ENCODE measurements at places on chromosomes 16 and 17. TPM values are rescaled to one million over a fixed set of nuclear protein-coding genes. Genes with fewer than 3 reads are reported as not detected.
A peak's percentile ranks its signal among the peaks of the same experiment; 100 is the strongest.

CBFA2T3 gene
- 17.5 TPM for polyA plus RNA-seq

SALL1 gene
- polyA plus RNA-seq = 72.0 TPM

DNA sequence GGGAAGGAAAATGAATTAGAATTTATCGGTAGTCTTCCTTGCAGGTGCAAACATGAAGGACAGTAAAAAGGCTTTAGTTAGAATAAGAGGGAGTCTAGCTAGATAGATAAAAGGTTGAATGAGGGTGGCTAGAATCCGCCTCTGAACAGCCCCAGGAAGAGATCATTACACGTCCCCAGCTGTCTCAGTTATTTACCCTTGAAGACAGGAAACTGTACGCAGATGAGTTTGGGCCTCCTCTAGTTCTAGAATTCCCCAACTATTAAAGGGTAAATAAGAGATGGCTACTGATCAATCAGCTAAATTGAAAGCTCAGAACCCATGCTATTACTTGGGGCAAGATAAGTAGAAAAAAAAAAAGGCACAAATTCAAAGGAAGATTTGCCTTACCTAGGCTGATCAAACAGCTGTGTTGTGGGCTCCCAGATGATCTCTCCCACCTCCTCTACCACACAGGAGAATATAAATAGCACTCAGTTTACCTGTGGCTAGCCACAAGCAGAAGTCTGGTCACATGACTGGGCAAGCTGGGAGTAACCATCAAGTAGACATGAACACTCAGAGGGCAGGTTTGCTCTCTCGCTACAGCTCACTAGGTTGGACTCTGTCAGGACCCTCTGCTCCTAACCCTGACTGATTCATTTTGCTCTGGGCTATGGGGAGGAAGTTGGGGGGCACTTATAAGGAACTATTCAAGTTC is 17.0 kb downstream of the FAM117A start:
- no peak for DNase-seq

DNA sequence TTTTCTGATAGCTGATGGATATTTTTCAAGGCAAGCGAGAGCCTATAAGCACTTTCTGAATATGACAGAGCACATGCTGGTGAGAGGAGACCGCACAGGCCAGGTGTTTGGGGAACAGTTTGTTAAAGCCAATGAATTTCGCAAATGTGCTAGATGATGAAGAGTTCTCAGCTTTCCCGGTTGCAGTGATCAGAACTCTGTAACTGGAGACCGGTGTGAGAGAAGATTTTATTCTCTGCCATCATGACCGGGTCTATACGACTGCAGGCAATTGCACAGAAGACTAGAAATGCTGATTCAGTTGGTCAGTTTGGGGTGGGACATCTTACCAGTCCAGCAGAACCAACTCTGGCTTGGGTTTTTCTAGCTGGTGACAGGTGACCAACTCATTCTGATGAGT is 25.4 kb downstream of the SMTNL2 start:
- DNase-seq = no peak

- DNase-seq = no peak
Measured at GRCh38 chr16:50643192-50643591, 37.9 kb downstream of the SNX20 start.

- DNase-seq = no peak
Measured at GRCh38 chr17:80397034-80397387, 18.0 kb upstream of the ENDOV start.

DNA sequence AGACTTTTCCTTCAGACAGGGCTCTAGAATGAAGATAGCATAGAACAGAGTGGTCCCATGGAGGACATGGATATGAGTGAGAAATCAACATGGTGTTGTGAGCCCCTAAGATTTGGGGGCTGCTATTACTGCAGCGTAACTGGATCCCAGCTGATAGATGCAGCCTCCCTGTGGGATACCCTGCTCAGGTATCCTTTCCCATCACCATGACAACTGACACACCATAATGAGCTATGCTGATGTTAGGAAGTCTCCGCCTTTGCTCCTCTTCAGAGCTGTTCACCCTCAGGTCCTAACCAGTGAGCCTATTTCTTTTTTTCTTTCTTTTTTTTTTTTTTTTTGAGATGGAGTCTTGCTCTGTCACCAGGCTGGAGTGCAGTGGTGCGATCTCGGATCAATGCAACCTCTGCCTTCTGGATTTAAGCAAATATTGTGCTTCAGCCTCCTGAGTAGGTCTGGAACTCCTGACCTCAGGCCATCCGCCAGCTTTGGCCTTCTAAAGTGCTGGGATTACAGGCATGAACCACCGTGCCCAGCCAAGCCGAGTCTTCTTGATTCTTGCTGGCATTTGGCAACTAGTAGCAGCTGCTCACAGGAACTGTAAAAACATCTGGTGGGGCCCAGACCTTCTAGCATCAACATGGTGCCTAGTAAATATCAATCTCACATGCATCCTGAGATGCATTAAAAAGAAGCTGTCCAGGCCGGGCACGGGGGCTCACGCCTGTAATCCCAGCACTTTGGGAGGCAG is 17.1 kb downstream of the STX4 start:
- no peak for DNase-seq

GRCh38 chr17:13736916-13737315 is 135.2 kb upstream of the HS3ST3A1 start:
- no peak for DNase-seq

GRCh38 chr17:31537565-31538011 is 146.1 kb downstream of the RAB11FIP4 start:
- no peak for DNase-seq

- no peak for DNase-seq
Measured at GRCh38 chr16:12771341-12771798, 32.3 kb downstream of the CPPED1 start.

- no peak for DNase-seq
Measured at GRCh38 chr16:85754413-85754812, 3.5 kb upstream of the C16orf74 start.

PARD6A gene
- polyA plus RNA-seq = 20.5 TPM

CHST4 gene
- polyA plus RNA-seq = 0.25 TPM

DNA sequence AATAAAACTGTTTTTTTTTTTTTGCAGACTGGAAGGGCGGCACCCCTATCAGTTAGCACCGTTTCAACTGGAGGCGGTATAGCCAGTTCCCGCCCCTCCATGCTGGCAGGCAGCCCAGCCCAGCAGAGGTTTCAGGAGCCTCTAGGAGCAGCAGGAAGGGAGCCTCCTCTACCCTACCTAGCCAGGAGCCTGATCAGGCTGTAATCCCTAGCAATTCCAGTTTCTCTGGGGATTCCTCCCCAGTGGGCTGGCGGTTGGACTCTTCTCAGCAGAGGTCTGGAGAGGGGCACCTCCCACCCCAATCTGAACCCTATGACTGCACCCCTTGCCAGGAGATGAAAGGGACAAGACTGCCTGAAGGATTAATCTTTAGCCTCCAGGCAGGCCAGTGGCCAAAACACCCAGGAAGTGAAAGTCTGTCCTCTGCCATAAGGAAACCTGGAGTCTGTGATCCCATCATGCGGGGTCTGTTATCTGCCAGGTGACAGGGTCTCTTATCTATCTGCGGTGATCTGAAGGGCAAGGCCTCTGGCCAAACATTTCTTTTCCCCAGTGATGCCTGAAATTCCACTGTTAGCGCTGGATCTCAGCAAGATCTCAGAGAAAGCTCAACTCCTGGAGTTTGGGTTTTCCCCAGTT is 4.9 kb upstream of the CDH1 start:
- DNase-seq = no peak

TMEM98 gene
- polyA plus RNA-seq = 74.8 TPM

- DNase-seq = no peak
Measured at GRCh38 chr16:87431926-87432325, 39.8 kb downstream of the MAP1LC3B start.

DNA sequence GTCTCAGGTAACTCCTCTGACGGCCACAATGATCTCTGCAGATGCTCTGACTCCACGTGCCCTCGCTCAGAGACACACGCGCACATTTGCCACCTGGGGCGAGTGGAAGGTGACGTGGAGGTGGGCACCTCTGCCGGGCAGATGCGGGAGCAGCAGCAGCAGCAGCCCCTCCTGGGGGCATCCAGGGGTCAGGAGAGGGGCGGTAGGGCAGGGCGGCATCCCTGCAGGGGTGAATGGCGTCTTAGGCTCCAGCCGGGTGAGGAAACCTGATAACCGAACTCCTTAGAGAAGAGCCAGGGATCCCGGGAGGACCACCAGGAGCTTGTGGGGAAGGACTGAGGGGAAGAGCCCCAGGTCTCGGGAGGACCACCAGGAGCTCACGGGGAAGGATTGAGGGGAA is 34.6 kb upstream of the CDH15 start:
- DNase-seq = no peak

- no peak for DNase-seq
Measured at GRCh38 chr17:41687828-41688640, 651 bp upstream of the EIF1 start.

SMYD4 gene
- 20.1 TPM for polyA plus RNA-seq

CLEC10A gene
- polyA plus RNA-seq = 0.29 TPM

GRCh38 chr16:80680839-80681238 is 123.6 kb downstream of the CDYL2 start:
- DNase-seq = no peak

DNA sequence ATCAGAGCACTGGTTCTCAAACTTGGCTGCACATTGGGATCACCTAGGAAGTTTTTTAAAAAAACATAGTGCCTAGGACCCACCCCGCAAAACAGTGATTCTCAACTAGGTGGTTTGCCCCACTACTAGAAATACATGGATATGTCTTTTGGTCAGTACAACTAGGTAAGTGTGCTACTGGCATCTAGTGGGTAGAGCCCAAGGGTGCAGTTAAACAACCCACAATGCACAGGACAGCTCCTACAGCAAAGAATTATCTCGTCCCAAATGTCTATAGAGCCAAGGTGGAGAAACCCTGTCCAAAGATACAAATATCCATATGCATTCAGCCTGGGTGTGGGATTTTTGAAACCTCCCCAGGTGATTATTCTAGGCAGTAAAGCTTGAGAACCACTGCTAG is 11.8 kb upstream of the ZNF19 start:
- DNase-seq = no peak

DNA sequence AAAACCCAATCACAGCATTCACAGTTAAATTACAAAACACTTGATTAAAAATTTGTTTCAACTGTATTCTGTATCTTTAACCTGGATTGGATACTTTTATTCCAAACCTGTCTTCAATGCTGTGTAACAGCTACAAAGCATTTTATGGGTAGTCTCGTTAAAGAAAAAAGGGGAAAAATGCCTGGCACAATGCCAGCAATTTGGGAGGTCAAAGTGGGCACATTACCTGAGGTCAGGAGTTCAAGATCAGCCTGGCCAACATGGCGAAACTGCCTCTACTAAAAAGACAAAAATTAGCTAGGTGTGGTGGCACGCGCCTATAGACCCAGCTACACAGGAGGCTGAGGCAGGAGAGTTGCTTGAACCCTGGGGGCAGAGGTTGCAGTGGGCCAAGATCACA is 4.0 kb downstream of the GNA13 start:
- DNase-seq = no peak

DNA sequence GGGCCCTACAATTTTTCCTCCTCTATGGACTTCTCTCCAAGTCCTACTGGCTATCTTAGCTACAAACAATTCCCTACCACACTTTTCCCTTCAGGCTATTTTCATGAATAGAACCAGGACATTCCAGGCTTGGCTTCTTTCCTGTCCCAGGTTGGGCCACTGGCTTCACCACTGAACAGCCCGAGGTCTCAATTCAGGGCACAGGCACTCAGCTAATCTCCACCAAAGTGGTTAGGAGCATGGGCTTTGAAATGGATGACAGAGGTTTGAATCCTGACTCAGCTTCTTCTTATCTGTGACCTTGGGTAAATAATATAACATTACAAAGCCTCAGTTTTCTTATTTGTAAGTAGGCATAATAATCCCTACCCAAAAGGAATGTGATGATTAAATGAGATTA is 50.9 kb upstream of the ZNF629 start:
- DNase-seq = no peak

DNA sequence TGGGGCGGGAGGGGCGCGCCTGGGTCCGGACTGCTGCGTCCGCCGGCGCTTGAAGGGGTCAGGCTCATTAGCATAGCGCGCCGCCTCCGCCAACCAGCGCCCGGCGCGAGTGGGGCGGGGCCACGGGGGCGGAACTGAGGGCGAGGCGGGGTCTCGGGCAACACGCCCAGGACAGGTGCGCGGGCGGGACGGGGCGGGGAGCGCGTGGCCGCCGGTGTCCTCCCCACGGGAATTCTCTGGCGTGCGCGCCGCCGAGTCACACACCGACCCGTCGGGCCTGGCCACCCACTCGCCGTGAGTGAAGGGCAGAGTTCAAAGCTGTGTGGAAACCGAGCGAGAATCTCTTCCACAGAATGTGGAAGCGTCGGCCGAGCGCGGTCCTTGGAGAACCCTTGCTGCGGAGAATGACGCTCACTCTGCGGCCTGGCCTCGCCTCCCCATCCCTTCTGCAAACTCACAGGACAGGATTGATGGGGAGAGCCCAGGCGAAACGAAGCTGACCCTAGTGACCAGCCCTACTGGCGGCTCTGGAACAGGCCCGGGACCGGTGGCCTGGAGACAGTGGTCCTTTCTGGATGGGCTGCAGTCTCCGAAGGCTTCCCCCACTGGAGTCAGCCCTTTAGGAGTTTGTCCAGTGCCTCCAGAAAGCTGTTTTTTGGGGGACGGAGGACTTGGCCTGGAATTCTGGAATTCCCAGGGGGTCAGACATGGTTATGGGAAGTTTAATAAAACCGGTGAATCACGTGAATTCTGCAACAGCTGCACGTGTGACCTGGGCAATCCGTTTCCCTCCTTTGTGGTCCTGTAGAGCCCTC is at the start of gene SNAI3:
SNAI3 (minus strand) TSS at position 69 of the 815 bp plus-strand sequence. CDS start 101 bp downstream, outside the sequence.
- DNase-seq = no peak

DNA sequence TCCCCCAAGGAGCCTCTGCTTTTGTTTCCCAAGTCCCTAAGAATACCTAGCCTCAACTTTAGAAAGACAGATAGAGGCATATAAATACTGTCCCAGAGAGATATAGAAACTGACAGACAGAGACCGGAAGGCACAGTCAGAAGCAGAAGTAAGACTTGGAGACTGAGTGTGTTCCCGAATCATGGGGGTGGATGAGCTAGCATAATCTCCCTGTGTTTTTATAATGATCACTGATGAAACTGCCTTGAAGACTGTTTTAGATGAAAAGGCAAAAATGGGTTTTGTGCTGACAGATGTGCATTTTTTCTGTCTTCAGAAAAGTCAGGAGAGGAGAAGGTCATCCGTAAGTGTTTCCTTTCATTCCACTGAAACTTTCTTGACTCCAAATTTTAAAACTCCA is 8.3 kb upstream of the PSMD3 start:
- DNase-seq = no peak

- DNase-seq = no peak
Measured at GRCh38 chr16:3148256-3149192, 13.7 kb downstream of the ZNF213 start.

GINS2 gene
- 13.6 TPM for polyA plus RNA-seq

GRCh38 chr17:77882481-77883212 is 75.9 kb upstream of the TNRC6C start:
- DNase-seq = peak; percentile 80

DNA sequence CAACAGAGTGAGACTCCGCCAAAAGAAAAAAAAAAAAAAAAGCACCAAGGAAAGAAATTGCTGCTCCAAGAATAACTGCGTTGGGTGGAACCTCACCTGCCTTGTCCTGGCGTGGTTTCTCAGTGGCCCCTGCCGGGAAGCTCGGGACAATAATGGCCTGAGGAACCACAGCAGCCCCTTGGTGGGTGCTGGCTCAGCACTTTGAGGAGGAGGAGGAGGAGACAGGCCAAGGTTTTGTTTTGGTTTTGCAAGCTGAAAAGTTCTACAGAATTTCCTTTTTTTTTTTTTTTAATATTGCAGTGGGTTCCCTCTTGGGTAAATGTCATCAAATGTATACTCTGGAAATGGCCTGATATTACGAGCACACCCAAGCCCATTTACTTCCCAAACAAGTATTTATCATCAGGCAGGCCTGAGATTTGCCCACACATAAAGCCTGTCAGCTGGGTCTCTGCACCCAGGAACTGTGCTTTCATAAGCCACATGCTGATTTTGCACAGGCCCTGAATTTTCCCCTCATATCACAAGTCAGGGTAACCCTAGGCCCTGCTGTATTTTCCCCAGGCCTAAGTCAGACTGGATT is 78.3 kb downstream of the SOCS1 start:
- no peak for DNase-seq
